Hepatocyte (in vitro differentiated cells): ENCODE measurements at places on chromosomes 16 and 17. TPM values are rescaled to one million over a fixed set of nuclear protein-coding genes. Genes with fewer than 3 reads are reported as not detected.

KCNJ16 gene
- total RNA-seq = 40.6 and 46.9 TPM in 2 replicates

SLC5A10 gene
- not detected in 2 replicates for total RNA-seq

KRT15 gene
- 6.2 and 6.8 TPM in 2 replicates for total RNA-seq

NUBP1 gene
- total RNA-seq = 25.6 and 32.3 TPM in 2 replicates

BAIAP3 gene
- total RNA-seq = 1.8 and 3.0 TPM in 2 replicates

HOXB5 gene
- total RNA-seq = 0.27 and 0.36 TPM in 2 replicates

UBE2G1 gene
- 52.6 and 78.8 TPM in 2 replicates for total RNA-seq

KRT25 gene
- total RNA-seq = not detected in 2 replicates

DYNC1LI2 gene
- total RNA-seq = 97.3 and 129 TPM in 2 replicates

CSH1 gene
- total RNA-seq = 0.92 and 1.1 TPM in 2 replicates

DYNLRB2 gene
- not detected in 2 replicates for total RNA-seq

KRT10 gene
- 29.4 and 39.7 TPM in 2 replicates for total RNA-seq

TMC8 gene
- 0.07 and 0.16 TPM in 2 replicates for total RNA-seq

P4HB gene
- total RNA-seq = 1,163 and 1,316 TPM in 2 replicates

- DNase-seq = no peak
These were observed 14.6 kb downstream of the FANCA start for GRCh38 chr16:89801800-89802199.

GRCh38 chr16:27195076-27195741 is 8.1 kb upstream of the KDM8 start:
- DNase-seq = no peak

DNA sequence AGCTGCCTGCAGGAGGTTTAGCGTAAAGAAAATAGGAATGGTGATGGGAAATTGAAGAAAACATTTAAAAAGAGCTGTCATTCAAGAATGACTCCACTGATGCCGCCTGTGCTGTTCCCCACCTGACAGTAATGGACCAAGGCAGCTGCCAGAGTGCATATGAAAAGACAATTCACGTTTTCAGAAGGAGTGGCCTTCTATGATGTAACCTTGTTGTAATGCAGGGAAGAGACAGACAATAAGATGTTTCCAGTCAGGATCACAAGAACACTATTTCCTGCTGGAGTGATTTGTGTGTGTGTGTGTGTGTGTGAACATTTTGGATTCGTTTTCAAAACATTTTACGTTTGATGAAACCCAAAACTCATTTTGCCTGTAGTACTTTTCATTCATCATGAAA is 203.7 kb downstream of the LGALS9B start:
- no peak for DNase-seq

- no peak for DNase-seq
These were observed 125.4 kb downstream of the MGAT5B start for GRCh38 chr17:76993651-76994050.

- DNase-seq = no peak
These were observed 61.1 kb downstream of the SIAH1 start for GRCh38 chr16:48323783-48324775.

DNA sequence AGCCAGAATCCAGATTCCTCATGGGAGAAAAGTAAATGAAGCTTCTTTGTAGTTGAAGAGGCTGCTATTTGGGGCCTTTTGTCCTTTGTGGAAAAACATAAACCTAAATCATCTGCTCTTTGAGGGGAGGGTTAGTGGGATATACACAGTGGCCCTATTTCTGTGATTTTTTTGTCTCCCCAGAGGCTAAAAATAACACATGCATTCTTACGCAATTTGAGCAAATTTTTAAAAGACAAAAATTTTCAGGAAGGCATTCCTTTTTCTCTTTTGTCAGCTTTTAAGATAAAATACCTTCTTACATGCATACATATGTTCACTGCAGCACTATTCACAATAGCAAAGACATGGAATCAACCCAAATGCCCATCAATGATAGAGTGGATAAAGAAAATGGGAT is 165.5 kb downstream of the AXIN2 start:
- DNase-seq = no peak

DNA sequence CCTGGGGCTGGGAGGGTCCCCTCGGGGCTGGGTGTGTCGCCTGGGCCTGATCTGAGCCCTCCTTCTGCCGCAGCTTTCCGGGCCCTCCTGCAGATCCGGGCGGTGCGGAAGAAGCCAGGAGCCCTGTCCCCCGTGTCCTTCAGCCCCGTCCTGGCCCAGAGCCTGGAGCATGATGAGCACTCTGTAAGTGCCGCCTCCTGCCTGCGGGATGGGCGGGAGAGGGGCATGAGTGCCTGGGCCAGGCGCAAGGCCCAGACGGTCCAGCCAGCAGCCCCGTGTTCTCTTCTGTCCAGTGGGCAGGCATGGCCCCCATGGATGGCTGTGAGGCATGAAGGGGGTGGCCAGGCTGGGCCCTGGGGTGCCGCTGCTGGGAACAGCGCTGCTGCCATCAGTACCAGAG is 16.0 kb upstream of the NUDT16L1 start:
- DNase-seq = no peak

GRCh38 chr17:28707339-28707720 is 4.4 kb downstream of the PROCA1 start:
- no peak for DNase-seq

DNA sequence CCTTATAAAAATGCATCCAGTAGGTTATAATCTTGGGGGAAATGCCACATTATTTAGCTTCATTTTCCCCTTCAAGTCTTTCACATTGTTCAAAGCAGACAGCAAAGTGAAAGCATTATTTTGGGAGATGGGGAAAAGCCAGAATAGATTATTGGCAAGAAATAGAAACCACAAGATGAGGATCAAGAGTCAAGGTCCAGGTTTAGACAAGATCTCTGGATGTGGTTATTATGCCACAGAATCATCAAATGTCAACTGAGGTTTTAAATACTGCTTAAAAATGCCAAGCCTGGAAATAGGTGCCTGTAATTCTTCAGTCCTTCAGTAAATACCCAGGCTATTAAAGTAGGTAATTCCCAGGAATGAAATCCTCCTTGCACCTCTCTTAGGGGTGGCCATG is 65.1 kb upstream of the ALOX12 start:
- no peak for DNase-seq

GRCh38 chr17:72077326-72077960 is 43.4 kb upstream of the SOX9 start:
- no peak for DNase-seq

GRCh38 chr17:63646488-63646806 is 24.2 kb downstream of the MAP3K3 start:
- no peak for DNase-seq

DNA sequence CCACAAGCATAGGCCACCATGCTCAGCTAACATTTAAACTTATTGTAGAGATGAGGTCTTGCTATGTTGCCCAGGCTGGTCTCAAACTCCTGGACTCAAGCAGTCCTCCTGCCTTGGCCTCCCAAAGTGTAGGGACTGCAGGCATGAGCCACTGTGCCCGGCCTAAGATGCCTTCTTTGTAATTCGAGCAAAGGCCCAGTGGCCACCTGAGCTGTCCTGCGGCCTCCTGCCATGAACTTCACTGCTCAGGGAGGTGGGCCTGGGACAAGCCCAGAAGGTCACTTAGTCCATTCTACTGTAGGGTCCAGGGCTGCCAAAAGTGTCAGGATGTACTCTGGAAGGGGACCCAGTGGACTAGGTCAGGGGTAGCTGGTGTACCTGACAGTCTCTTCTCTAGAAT is 30.5 kb downstream of the DHX38 start:
- no peak for DNase-seq

- DNase-seq = no peak
These were observed 45.4 kb downstream of the SOX8 start for GRCh38 chr16:1026784-1027500.

GRCh38 chr16:69626256-69626655 is 60.5 kb downstream of the NFAT5 start:
- no peak for DNase-seq

DNA sequence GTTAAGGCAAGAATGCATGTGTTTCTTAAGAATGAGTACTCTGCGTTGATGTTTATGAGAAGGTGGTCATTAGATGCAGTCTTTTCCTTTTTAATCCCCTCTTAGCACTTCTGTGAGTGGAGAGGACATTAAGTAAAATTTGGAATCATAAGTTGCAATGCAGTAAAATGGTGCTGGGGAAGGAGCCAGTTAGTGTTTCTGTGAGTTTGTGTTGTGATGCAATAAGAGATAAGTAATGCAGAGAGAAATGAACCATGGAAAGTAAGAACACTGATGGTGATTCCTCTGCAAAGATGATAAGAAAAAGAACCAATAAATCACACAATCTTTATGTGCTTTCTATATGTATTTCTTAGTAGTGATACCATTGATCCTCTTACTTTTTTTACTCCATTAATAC is 20.0 kb downstream of the ABHD15 start:
- DNase-seq = no peak

DNA sequence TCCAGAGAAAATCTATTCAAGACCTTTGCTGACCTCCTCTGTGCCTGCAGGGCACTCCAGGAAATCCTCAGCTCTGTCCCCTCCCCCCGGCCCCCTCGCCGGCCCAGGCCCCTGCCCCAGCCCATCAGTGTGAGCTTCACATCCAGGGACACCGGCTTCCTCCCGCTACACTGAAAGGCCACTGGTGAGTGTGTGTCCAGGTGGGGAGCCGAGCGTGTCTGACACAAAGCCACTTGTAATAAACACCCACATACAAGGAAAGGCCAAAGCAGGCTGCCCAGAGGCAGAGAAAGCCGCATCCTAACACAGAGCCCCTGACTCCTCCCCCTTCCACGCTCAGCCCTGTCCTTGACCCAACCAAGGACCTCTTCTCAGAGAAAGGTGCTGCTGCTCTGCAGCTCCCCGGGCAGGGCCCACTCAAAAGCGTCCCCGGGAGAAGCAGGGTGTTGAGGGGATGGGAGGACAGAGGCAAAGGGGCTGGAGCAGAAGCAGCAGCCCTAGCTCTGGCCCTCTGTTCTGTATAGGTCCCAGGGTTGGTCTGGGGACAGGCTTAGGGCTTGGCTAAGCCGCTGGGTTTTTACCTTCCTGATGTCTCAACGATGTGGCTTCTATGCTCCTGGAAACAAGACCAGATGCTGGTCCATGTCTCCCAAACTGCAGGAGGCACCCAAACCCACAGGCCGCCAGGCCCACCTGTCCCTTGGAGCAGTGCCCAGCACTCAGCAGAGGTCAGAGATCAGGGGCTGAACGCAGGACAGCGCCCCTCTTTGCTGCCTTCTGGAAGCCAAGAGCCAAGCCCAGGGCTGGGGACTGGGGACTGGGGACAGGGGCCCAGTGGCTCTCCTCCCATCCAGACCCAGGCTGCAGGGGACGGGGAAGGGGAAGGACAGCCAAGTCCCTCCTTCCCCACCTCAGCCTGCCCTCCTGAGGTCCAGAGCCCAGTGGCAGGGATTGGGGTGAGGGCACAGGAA is 15.3 kb downstream of the MNT start:
- no peak for DNase-seq

GRCh38 chr17:4214157-4214556 is 49.6 kb downstream of the ANKFY1 start:
- no peak for DNase-seq

DNA sequence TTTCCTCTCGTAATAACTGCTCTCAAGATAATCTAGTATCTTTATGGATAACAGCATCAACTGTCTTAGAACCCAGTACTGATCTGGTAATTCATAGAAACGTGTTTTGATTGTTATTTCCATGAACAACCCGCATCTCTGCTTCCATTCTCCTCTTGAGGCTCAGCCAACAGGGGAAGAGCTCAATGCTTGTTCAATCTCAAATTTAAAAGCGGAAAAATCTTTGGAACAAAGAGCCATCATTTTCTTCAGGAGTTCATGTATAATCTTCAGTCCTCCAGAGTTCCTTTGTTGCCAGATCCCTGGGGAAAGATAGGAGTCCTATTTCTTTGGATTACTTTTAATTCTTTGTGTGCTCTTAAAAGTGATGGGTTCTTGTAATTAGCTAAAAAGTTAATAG is 319.9 kb downstream of the GRIN2A start:
- DNase-seq = no peak

DNA sequence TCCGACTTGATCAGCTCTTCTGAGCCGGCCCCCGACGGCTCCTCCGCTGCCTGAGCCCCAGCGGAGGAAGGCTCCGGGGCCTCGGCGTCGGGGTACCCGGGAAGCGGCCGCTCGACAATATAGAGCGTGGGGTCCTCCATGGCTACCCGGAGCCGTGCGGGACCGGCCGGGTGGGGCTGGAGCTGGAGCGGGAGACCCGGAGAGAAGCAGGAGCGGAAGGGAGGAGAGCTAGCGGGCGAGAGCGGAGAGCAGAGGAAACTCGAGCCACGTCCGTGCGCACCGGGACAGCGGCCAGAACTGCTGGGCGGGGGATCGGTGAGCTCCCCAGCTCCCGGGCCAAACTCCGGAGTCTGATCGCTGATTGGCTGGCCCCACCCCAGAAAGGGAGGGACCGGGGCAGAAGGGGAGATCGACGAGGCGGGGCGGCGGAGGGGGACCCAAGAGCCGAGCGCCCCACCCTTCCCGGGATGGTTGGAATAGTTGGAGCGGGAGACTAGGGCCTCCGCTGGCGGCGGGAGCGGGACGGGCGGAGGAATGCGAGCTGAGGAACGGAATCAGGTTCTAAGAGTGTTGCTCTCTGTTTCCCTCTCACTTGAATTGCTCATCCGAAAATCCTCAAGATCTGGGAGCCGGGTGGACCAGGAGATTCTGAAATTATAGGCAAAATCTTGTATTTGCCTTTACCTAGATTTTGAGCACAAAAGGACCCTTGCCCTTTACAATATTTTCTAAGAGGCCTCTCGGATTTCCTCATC is at the start of gene CAVIN1:
Gene CAVIN1, minus strand, starts transcription at position 299 of the 755 bp plus-strand sequence. Its CDS starts 159 bp downstream, at position 140.
- peak; percentile 94 for DNase-seq

- DNase-seq = peak; percentile 18
These were observed 20.6 kb upstream of the COL1A1 start for GRCh38 chr17:50221864-50222545.

DNA sequence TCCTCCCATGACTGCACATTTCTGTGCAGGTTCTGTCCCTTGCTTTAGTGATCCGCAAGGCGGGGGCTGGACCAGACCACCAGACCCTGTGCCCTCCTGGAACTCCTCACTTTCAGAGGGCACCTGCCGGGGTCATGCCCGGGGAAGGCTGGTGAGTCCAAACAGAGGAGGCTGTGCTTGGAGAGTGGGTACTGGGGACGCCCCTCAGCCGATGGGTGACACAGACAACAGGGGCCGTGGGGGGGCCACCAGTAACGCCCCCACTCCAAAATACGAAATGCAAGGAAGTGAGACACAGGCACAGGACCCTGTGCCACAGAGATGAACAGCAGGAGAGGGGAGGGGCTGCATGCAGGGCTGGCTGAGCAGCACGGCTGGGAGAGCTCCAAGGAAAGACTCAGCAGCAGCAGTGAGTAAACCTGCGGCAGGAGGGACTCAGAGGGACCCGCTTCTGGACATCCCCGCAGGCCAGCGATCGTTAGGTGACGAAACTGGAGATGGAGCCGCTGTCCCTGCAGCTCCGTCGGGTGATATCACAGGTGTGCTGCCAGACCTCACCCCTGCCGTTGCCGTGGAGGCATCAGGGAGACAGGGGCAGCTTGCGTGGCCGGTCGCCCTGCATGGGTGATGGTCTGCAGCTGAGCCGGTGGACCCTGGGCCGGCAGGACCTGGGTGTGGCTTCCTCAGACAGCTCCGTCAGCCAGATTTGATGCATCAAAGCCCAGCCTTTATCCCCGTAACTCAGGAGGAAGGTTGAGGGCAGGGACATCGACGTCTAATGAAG is 71.2 kb upstream of the GNG13 start:
- no peak for DNase-seq

GRCh38 chr17:61218438-61218837 is 181.2 kb upstream of the TBX2 start:
- no peak for DNase-seq

GRCh38 chr17:65360961-65361552 is 200.4 kb downstream of the AXIN2 start:
- no peak for DNase-seq
